ENCODE measurements at places on chromosomes 11 and 22. TPM values are rescaled to one million over a fixed set of nuclear protein-coding genes. Genes with fewer than 3 reads are reported as not detected.

- peak; percentile 67 for DNase-seq
Measured at GRCh38 chr22:45905924-45906865, 70.8 kb downstream of the WNT7B start.

- no peak for DNase-seq
Measured at GRCh38 chr11:88281317-88281712, 56.2 kb downstream of the CTSC start.

DNA sequence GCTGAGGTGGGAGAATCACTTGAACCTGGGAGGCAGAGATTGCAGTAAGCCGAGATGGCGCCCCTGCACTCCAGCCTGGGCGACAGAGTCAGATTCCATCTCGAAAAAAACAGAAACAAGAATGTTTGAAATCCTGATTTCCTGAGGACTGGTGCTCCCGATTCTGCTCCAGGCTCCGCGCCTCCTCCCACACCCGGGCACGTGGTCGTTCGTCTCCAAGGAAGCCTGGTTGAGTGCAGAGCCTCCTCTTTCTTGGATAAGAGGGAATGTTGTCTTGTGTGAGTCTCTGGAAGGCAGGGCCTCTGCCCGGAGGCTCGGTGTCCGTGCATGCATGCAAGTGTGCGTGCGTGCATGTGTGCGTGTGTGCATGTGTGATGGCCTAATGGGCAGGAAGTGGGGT lies 30.1 kb downstream of the BRSK2 start:
- DNase-seq = no peak

- peak; percentile 60 for DNase-seq
Measured at GRCh38 chr11:126115127-126115495, 52.4 kb upstream of the CDON start.

GRCh38 chr11:114821621-114822412 lies 143.5 kb downstream of the NXPE2 start:
- DNase-seq = peak; percentile 63

DNA sequence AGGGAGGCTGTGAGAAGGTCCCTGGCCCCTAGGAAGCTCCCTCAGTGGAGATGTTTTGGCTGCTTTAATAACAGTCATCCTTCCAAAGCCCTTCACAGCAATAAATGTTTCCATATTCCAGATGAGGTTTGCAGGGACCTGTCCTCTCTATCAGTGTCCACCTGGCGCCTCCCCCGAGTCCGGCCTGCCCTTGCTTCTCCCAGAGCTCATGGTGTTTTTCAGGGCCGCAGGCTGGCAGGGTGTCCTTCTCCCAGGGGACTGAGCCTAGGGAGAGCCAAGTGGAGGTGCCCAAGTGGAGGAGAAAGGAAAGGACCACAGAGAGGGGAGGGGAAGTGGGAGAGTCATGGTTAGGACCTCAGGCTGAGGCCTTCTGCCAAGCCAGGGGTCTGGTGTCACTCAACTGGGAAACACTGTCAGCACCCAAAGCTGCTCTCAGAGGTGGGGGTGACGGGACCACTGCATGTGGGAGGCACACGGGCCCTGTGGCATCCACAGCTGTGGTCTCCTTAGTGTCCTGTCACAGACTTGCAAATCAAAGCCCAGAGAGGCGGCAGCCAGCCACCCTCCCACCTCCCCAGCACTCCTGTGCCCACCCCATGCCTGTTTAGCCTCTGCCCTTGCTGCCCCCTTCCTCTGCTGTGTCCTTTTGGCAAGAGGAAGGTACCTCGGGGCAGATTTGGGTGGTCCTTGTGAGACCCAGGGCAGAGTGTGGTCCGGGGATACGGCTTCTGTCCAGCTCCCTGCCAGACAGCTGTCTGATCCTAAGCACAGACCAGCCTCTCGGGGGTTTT lies 6.4 kb downstream of the DERL3 start:
- no peak for DNase-seq

DNA sequence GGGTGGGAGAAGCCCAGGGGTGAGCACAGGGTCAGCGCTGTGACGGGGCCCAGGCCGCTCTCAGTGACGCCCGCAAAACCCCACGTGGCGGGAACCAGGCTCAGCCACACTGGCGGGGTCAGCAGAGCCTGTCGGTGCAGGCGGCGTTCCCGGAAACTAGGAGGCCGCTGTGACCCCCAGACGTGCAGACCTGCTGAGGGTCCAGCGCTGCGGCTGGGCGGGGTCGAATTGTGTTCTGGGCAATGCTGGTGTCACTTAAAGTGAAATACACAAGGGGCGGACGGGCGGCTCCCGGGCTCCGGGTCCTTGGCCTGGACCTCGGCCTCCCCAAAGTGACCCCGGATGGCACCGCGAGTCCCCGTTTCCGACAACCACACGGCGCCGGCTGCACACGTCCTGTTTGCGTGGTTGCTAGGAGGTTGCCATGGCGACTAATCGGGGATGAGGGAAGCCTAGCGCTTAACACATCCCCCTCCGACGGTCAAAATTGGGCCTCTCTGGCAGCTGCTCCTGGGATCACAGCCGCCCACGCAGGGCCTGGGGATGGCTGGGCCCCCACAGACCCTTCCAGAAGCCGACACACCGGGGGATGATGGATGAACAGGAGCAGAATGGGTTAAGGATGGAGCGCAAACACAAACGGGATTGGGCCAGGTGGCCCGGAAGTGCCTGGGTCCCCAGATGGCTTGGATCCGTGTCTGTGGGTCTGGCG lies 81.7 kb upstream of the PRR5 start:
- no peak for DNase-seq

GRCh38 chr22:46040471-46041465 lies 63.8 kb upstream of the WNT7B start:
- no peak for DNase-seq

DNA sequence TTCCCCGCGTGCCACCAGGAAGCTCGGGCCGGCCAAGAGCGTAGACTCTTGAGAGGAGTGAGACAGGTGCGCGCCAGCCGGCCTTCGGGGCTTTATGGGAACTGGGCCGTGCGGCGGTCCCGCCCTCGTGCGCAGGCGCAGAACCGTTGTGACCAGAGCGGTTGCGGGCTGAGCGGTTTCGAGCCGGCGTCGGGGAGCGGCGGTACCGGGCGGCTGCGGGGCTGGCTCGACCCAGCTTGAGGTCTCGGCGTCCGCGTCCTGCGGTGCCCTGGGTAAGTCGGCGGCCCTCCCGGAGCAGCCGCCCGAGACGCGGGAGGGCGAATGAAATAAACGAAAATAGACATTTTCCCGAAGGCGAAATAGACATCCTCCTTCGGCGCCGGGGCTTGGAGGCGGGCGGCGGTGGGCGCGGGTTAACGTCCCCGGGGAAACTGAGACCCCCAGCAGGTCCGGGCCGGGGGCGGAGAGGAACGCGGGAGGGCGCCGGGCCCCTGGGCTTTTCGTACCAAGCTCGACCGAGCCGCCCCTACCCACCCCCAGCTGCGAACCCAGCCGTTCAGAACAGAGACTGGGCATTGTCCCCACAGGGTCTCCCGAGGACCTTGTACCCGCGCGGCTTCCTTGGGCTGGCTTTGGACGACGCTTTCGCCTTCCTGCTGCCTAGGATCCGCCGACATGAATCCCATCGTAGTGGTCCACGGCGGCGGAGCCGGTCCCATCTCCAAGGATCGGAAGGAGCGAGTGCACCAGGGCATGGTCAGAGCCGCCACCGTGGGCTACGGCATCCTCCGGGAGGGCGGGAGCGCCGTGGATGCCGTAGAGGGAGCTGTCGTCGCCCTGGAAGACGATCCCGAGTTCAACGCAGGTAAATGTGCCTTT lies at the start of gene ASRGL1:
Gene ASRGL1, plus strand, starts transcription at position 146 of the 879 bp plus-strand sequence. Its CDS starts 530 bp downstream, at position 676.
- peak; percentile 90 for DNase-seq

DNA sequence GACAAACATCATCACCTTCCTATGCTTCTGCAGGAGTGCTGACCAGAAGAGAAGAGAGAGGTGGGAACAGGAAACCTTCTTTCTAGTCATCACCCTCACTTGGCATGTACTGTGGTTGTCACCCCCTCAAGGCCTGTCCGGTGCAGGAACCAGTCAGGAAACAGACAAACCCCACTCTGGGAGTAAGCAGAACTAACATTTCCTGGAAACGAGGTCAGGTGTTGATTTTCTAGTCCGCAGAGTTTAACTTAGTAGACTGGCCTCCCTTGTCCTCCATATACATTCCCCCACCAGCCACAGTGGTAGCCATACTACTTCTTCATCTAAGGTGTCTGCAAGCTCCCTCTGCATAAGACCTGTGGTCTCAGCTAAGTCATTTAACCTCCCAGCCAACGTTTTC lies 80.7 kb upstream of the NCAM1 start:
- no peak for DNase-seq

- DNase-seq = peak; percentile 13
Measured at GRCh38 chr22:50011447-50012210, 936 bp downstream of the IL17REL start.

DNA sequence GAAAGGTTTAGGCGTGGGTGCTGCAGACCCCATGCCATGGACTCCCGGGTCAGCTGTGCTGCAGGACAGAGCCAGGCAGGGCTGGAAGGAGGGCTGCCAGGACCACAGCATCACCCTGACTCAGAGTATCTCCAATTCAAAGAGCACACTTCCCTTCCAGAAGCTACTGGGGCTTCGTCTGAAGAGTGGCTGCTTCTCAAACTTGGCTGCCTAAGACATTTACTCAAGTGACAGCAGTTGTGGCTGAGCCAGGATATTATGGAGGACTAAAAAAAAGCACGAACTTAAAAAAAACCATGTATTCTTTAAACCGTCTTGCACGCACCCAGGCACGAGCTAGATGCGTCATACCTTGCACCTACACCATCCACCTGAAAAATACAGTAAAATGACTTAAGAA lies 13.0 kb upstream of the BID start:
- no peak for DNase-seq

GRCh38 chr11:63682066-63683021 lies 1.0 kb downstream of the RTN3 start:
- DNase-seq = peak; percentile 20

GRCh38 chr22:50053861-50054260 lies 4.2 kb downstream of the TTLL8 start:
- DNase-seq = no peak

- DNase-seq = peak; percentile 1
Measured at GRCh38 chr22:39219071-39220039, 25.4 kb downstream of the PDGFB start.

DNA sequence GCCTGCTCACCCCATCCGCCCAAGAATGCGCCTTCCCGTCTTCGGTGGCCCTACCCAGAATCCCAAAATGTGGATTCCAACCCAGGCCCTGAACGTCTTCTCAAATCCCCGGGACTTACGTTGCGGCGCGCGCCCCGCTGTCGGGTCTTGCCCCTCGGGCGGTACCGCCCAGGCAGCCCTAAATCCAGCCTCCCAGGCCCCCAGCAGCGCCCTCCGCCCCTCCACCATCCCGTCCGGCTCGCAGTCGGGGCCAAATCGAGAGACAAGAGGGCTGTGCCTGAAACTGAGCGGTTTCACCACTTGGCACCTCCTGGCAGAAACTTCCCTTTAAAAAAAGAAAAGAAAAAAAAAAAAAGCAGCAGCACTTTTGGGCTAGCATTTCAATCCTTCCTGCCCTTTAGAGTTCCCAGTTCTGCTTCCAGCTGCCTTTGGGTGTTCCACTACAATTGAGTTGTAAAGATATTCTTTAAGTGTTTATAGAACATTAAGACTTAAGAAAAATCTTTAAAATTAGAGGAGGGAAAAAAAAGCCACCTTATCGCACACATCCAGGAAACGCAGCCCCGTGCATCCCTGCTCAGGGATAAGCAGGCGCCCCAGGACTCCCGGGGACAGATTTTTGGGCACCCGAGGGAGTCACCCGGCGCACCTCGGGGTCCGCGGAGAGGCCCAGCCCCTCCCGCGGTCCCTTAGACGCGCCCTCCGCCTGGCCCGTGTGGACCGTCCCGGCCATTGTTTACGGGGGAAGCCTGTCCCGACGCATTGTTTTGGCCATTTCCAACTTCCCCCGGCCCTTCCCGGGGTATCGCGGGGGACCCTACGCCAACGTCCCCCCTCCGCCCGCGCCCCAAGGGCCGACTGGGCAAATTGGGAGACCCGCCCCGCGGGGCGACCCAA lies 57.6 kb downstream of the KCNJ4 start:
- DNase-seq = peak; percentile 70

DNA sequence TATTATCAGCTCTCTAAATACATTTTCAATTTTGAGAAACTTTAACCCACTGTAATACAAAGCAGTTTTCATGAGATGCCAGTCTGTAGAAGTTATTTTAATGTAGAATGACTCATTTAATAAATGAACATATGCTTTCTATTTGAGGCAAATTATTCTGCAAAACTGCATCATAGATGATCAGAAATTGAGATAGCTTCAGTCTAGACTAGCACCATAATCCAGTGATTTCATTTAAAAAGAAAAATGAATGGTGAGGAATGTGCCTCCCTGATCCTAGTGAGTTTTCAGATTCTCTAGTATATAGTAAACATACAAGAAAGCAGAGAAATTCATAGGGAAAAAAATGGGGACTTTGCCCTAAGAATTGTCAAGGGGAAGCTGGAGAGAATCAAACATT lies 66.1 kb downstream of the OR5AK2 start:
- DNase-seq = no peak

- DNase-seq = no peak
Measured at GRCh38 chr22:37589636-37590035, 9.7 kb upstream of the LGALS2 start.

GRCh38 chr11:118319337-118319707 lies 14.8 kb downstream of the CD3E start:
- DNase-seq = no peak

GRCh38 chr22:35467681-35468434 lies 67.9 kb downstream of the MCM5 start:
- DNase-seq = no peak

- DNase-seq = no peak
Measured at GRCh38 chr11:123405123-123405592, 24.9 kb upstream of the GRAMD1B start.

DNA sequence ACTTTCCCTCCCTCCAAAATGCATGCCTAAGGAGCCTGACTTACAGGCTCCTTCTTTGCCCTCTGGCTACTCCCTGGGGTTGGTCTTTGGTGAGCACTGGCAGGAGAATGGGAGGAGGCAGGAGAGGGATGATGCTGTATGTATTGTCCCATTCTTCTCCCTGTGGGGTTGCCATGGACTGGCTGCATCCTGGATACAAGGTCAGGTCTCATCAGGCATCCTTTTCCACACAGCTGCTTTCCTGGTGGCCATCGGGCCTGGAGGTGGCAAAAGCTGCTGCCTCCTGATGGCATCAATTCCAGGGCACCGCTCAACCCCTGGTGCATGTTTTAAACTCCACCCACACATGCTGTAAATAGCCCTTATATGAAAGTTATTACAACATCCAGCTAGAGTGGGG lies 257.2 kb downstream of the ETS1 start:
- no peak for DNase-seq

GRCh38 chr11:94871491-94872185 lies 101.7 kb downstream of the CWC15 start:
- DNase-seq = no peak

GRCh38 chr11:26721948-26722475 lies at the start of gene SLC5A12:
Gene SLC5A12 (minus strand): TSS chr11:26722060. CDS start chr11:26721714, 346 bp downstream.
- DNase-seq = no peak

GRCh38 chr11:60879971-60880588 lies 12.7 kb downstream of the ZP1 start:
- DNase-seq = no peak

- no peak for DNase-seq
Measured at GRCh38 chr11:104772806-104773241, 125.4 kb downstream of the CASP12 start.

ZBTB16 gene
- total RNA-seq = not detected

TENM4 gene
- 23.5 TPM for total RNA-seq

MAPK11 gene
- total RNA-seq = 4.8 TPM

SAA1 gene
- total RNA-seq = 0.69 TPM

MS4A8 gene
- not detected for total RNA-seq

FBLN1 gene
- total RNA-seq = 10.0 TPM

DDTL gene
- total RNA-seq = 0.11 TPM

TMEM41B gene
- 28.2 TPM for total RNA-seq
